ENCODE measurements at places on chromosomes 3 and 15. TPM values are rescaled to one million over a fixed set of nuclear protein-coding genes. Genes with fewer than 3 reads are reported as not detected.

Gene BFSP2
- not detected for total RNA-seq

Gene CSPG5
- total RNA-seq, result 0.89 TPM

Gene CELF6
- 0.23 TPM for total RNA-seq

Gene ALPK3
- total RNA-seq, result 0.07 TPM

Gene DNAH1
- 0.84 TPM for total RNA-seq

Gene TMEM207
- not detected for total RNA-seq

Gene ACVR2B
- 2.6 TPM for total RNA-seq

Gene MYRIP
- total RNA-seq, result not detected

Gene FAM81A
- 10.1 TPM for total RNA-seq

Gene PLA1A
- 0.25 TPM for total RNA-seq

Gene H1-8
- total RNA-seq, result not detected

Gene CLRN1
- total RNA-seq, result not detected

Gene ROBO2
- total RNA-seq, result not detected

Gene HYAL3
- 9.7 TPM for total RNA-seq

Gene CD96
- total RNA-seq, result not detected

Gene GOLGA6A
- 0.09 TPM for total RNA-seq

Gene CAMK2N2
- total RNA-seq, result 1.4 TPM

Gene PGBD4
- 1.5 TPM for total RNA-seq

Gene CHRNA5
- 29.3 TPM for total RNA-seq

Gene CXCR6
- total RNA-seq, result not detected

Gene PDZRN3
- not detected for total RNA-seq

Gene ZPLD1
- total RNA-seq, result not detected
